ENCODE measurements at places on chromosomes 5 and 9.

DNA sequence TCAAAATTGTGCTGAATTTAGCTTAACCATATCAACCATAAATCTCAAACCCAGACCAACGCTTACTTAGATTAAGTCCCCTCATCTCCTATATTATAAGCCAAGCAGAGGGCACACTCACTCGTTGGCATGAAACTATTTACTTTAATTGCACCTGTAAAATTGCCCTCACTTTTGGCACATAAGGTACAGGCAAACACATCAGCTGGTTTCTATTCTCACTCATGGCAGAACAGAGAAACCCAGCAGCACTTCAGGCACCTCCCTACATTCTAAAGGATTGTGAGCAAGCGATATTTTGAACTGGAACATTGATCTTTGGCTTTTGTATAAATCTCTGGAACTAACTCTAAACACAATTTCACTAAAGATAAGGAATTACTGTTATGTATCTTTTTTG, 845.6 kb upstream of the CDH6 start:
- no peak for DNase-seq

- peak; percentile 46 for DNase-seq
Measured at GRCh38 chr5:140175367-140176030, 511 bp downstream of the CYSTM1 start.

DNA sequence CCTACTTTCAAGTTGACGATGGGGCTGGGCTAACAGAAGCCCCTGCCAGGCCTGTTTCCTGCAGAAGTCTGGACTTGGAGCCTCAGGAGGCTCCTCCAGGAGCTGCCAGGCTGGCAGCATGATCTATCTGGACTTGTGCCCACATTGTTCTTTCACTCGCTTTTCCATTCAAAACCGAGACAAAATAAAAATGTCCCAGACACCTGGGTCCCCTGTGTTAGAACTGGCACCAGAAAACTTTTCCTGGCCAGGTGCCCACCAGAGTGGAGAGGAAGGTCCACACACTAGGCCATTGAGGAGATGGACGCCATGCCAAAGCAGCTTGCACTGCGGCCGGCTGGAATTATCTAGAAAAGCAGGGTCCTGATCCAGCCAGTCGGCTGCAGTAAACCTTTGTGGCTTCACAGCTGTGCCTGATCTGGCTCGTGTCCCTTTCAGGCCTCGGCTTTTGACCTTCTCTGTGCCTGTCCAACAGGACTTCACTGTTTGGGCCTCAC, 78.2 kb downstream of the GCNT1 start:
- no peak for DNase-seq

DNA sequence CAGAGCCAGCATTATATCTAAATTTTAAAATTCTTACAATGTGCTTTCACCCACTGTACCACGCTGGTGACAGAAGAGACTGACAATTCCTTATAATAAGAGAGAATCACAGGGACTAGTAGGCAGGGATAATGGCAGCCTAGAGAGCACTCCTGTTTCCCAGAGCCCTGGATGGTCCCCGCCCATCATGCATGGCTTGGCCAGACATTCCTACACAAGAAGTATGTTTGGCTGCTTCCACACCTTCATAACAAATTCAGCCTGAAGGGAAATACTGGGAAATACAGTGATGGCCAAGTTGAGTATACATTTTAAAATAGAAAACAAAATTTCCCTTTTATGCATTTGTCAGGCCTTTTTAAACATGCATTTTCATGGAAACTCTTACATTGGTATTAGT, 193.5 kb upstream of the ELL2 start:
- DNase-seq = no peak

DNA sequence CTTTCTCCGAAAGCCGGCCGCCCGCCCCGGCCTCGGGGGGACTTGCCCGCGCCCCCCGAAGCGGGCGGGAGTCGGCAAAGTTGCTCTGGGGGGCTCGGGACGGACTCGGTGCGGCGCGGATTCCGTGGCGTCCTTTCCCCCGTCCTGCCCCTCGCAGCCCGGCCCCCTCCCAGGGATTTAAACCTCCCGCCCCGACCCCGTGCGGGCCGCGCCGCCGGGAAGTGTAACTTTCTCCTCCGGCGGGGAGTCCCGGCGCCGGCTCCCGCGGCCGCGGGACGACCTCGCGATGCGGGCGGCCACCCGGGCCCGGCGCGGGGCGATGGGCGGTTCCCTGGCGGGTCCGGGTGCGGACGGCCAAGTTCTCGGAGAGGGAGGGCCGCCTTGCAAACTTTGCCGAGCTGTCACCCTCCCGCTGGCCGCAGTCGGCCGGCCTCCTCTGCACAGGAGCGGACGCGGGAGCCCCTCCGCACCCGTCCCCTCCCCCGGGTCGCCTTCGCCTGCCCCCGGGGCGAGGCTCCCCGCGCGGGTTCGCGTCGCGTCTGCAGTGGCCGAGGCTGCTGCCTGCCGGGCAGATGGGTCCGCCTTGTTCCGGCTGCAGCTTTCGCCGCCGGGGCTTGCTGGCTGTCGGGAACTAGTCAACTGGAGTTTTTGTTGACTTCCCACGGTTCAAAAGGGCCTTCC, 732 bp downstream of the PBX3 start:
- DNase-seq = no peak

GRCh38 chr5:72251386-72251785, 68.7 kb downstream of the MRPS27 start:
- no peak for DNase-seq

DNA sequence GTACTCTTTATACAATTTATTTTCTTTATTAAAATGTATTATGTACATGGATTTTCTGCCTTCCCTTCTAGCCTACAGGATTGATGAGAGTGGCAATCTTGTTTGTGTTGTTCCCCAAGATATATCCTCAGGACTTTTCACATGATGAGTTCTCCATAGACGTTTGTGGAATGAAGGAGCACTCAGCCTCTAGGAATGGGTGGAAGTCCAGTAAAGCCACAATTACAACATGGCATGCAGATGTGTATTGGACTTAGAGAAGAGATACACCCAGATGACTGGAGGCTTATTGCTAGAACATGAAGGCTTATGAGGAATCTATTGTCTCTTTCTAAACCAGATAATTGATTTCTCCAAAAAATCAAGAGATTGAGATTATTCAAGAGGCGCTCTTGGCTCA, 8.2 kb upstream of the DOCK2 start:
- no peak for DNase-seq

DNA sequence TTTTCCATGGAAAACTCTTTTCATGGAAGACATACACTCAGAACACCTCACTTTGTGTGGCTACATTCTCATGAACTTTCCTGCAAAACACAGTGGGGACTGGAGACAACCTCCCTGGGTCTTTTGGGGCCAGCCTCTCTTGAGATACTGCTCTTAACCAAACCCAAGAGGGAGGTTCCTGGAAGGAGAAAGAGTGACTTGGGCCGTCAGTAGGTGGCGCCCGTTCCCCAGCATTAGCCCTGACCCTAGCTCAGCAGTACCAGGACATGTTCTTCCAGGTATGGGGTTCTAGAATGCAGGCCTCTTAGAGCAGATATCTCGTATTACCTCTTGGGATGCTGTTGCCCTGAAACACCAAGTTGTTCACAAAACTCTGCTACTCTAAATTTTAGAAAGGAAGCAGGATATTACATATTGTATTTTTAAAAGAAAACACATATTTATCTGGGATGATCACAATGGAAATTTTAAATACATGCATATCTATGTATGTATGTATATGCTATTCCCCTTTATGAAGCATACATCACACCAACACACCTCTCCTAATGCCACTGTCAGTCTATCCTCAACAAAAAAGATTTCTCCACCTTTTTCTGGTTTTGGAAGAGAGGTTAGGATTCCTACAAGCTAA, 15.8 kb upstream of the GLIS3 start:
- peak; percentile 72 for DNase-seq

DNA sequence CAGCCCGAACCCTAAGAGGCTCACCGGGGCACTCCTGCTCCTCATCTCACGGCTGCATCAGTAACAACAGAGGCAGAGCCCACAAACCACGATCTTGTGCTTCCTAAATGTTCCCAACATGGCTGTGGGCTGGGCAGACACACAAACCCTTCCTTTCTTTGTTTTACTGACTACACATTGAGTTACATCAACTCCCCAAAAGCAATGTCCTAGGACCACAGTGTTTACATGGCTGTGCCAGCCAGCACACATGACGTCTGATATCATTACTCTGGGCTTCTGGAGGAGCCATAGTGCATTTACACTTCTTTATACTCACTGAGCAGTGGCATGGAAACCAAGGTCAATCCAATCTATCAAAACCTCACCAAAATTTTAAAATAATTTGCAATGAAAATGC, 101.4 kb downstream of the LHFPL2 start:
- DNase-seq = no peak

- DNase-seq = no peak
Measured at GRCh38 chr9:36575411-36575882, 2.8 kb downstream of the MELK start.

DNA sequence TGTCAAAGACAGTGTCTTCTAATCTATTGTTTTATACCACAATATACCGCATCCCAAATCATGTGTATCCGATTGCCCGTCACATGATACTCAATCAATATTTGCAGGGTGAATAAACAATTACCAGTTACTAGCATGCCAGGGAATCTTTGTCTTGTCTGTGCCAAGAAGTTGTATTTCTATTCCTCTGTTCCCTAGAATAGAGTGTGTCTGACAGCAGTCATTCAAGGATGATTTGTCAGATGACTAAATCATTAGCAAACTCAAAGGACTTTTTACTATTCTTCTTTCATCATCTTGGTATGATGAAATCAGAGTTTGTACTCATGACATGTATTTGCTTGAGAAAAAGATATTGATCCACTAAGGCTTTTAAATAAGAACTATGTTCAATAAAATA, 348.8 kb downstream of the HTR1A start:
- no peak for DNase-seq

DNA sequence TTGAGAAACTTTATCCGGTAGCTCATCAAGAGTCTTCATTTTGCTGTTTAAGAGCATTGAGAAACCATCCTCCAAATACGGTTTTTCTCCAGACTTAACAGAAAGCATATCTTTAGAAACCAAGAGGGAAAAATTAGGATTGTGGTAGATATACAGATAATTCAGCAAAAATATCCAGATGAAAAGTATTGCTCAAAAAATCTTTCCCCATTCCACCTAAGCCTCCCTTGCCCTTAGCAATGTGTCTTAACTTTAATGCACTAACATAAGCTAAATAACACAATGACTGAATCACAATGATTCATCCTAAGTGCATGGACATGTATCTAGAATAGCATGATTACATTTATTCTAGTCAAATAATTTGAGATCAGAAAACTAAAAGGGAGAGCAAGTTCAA, 130.3 kb upstream of the TARS1 start:
- no peak for DNase-seq

DNA sequence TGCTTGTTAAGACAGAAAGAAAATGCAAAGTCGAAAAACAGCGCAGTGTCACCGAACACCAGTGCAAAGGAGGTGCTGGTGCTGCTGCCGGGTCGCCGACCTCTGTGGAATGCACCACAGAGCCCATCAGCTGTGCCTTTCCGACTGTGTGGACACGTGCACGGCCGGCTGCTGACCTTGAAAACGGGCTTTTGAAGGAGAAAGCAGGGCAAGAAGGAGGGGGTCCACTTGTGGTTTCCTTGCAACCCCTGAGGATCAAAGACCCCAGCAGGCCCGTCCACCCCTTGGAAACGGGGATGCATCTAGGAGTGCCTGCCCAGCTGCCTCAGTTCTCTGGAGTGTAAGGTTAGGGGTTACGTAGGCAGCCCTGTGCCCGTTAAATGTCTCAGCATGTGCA, 6.2 kb upstream of the OLFM1 start:
- no peak for DNase-seq

DNA sequence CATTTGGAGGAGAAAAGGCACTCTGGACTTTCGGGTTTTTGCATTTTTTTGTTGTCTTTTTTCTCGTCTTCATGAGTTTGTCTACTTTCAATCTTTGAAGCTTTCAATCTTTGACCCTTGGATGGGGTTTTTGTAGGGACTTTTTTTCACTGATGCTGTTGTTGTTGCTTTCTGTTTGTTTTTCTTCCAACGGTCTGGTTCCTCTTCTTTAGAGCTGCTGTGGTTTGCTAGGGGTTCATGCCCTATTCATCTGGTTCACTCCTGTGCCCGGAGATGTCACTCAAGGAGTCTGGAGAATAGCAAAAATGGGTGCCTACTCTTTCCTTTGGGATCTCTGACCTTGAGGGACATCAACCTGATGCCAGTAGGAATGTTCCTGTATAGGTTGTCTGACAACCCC, 378.6 kb upstream of the TYRP1 start:
- DNase-seq = no peak

- no peak for DNase-seq
Measured at GRCh38 chr5:56055287-56055686, 60.5 kb upstream of the IL6ST start.

- DNase-seq = no peak
Measured at GRCh38 chr9:94654165-94654894, 15.0 kb upstream of the FBP1 start.

GRCh38 chr5:111706345-111706744, 50.6 kb downstream of the NREP start:
- DNase-seq = no peak

DNA sequence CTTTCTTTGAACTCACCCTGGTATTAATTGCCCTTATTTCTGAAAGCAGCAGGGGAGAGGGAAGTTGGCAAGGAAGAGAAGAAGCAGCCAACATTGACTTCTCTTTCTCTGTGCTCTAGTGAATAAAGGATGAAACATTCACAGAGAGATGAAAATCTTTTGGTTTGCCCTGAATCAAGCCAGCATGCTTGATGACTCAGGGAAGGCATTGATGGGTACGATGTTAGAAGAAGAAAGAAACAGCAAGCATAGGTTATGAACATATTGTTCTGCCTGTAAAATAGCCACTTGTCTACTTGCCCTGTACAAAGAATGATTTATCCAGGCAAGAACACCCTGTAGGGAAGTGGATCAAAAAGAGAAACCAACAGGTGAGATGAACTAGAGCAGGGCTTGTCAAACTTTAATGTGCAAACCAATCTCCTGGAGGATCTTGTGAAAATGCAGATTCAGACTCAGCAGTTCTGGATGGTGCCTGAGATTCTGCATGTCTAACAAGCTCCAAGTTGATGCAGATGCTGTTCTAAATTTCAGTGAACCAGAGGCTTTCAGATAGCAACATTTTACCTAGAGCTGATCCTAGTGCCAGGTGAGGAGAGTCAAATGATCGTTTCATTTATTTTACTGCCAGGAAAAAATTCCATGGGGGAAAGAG, 586.6 kb upstream of the TLE4 start:
- no peak for DNase-seq

DNA sequence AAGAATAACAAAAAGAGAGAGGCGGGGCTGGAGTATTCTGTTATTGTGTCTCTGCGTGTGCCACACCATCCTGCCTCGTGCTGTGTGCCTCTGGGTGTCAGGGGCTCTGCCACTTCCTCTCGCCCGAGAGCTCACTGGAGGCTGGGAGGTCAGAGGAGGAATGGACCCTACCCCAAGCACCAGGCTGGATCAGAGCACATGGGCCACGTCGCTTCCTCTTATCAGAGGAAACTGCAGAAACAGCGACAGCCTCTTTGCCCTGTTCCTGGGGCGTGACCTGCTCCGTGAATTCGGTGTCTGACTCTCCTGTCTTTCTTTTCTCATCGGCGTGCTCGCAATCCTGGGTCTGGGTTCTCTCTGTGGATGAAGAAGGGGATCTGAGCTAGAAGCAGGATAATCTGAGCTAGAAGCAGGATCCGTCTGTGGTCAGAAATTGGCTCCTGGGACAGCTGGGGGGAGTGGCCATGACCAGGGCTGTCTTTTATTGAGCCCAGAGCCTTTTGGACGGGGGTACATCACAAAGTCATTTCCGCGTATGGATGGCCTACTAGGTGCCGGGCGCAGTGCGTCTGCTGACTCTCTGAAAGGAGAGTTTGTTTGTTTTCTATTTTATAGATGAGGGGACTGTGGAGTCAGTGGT, 150.3 kb upstream of the COL5A1 start:
- no peak for DNase-seq

GRCh38 chr5:78112931-78113330, 181.6 kb downstream of the AP3B1 start:
- no peak for DNase-seq

- DNase-seq = no peak
Measured at GRCh38 chr9:133679466-133680061, 43.4 kb downstream of the DBH start.

All from stimulated activated CD4-positive, alpha-beta T cell treated with anti-CD3 and anti-CD28 coated beads, Interleukin-12 subunit alpha, Interleukin-12 subunit beta, amount 100 ng/mL, for 48 hours (primary cell).